Effector CD4-positive, alpha-beta T cell (primary cell): ENCODE measurements at places on chromosomes 5 and 9.

DNA sequence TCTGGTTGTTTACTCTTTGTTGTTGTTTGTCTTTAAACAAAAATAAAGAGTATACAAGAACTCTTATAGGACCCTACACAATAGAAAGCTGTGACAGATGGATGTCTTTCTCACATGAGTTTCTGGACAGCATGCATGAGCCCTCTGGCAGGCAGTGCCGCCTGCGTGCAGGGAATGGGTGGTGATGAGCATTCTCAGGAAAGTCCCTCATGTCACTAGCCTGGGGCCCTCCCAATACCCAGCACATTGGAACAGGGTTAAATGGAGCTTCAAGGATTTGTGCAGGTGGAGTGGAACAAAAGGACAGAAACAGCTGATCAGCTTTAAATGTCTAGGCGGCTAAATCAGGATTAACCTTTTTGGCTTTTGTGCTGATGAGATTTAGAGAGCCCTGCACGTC, 181.0 kb upstream of the CD180 start:
- no peak for DNase-seq

DNA sequence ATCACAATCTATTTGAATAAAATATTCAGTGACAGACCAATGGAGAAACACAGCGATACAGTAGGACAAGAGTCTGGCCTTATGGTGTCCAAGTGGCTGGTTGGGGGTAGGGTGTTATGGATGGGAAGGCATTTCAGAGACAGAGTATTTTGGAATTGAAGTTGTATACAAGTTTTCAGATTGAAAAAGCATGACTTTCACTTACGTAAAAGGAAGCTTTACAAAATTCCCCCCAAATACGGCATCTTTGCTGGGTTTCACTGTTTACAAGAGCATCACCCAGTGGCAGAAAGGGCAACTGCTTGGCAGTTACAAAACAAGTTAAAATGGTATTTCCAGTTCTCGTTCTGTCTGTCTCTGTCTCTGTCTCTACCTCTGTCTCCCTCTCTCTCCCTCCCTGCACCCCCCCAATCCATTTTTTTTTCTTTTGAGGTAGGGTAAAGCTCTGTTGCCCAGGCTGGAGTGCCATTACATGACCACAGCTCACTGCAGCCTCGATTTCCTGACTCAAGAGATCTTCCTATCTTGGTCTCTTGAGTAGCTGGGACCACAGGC, 86.2 kb downstream of the PTPN3 start:
- no peak for DNase-seq

- no peak for DNase-seq
Measured at GRCh38 chr9:17656889-17657288, 78.0 kb downstream of the SH3GL2 start.

- no peak for DNase-seq
Measured at GRCh38 chr9:70587201-70587600, 172.7 kb upstream of the KLF9 start.

- peak; percentile 40 for DNase-seq
Measured at GRCh38 chr5:141637767-141638419, 1.1 kb downstream of the RELL2 start.

GRCh38 chr9:96318921-96319565, 17.1 kb upstream of the HSD17B3 start:
- no peak for DNase-seq

- DNase-seq: no peak
Measured at GRCh38 chr9:81417941-81418340, 271.4 kb downstream of the TLE1 start.

- no peak for DNase-seq
Measured at GRCh38 chr5:1793301-1793740, 6.3 kb downstream of the MRPL36 start.

DNA sequence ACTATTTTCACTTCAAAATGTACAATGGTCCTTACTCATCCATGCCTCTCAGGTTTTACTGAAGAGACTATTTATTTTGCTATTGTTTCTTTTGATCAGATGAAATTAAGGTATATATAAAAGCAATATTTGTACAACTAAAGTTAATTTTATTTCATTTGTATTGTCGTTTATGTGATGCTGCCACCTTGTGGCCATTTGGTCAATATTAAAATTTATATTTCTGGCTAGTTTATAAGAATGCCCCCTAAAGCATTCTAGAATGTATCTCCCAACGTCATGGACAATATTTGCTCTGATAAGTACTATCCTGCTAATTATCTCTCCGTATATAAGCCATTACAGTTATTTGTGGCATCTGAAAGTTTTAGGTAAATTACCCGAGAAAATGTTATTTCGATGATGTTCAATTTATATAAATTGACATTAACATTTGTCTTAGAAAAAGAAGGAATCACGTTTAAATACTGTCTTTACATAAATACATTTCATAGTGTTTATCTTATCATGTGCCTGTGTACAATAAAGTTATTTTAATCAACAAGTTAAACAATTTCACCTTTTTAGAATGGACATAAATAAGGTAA, 680.0 kb downstream of the TAF11L14 start:
- DNase-seq: no peak

- no peak for DNase-seq
Measured at GRCh38 chr5:64518793-64519192, 13.0 kb downstream of the RGS7BP start.

- DNase-seq: no peak
Measured at GRCh38 chr5:128276537-128277216, 193.1 kb downstream of the SLC12A2 start.

- no peak for DNase-seq
Measured at GRCh38 chr9:111192650-111193049, 137.4 kb downstream of the OR2K2 start.

DNA sequence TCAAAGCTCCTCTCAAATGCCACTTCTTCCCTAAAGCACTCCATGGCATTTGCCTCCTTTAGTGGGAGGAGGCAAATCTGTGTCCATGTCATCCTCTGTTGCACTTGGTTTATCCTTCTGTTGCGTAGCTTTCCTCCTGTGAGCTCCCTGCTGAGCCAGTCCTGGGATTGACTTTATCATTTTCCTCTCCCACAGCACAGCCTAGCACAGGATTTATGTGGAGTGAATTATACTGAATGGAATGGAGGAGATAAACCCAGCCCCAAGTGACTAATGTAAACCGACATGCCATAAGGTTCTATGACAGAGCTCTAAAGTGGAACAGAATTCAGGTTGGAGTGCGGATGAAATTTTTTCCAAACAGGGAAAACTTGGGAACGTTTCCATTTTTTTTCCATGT, 26.4 kb upstream of the TOMM5 start:
- no peak for DNase-seq

DNA sequence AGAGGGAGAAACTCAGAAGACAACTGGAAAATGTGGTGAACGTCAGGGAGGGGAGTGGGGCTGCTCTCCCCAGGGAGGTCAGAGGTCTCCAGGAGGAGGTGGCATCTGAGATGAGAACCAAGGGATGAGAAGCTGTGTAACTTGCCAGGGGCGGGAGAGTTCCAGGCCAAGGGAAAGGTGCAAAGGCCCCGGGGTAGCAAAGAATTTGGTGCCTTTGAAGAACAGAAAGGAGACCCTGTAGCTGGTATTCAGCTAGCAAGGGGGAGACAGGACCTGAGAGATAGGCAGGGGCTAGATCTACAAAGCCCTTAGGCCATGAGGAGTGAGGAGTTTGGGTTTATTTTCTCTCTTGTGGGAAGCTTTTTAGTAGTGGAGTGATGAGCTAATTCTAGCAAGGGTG, 3.3 kb downstream of the DNM1 start:
- DNase-seq: no peak

GRCh38 chr9:14511452-14511851, 181.8 kb downstream of the ZDHHC21 start:
- no peak for DNase-seq

- DNase-seq: no peak
Measured at GRCh38 chr5:169744336-169744735, 107.3 kb downstream of the DOCK2 start.

DNA sequence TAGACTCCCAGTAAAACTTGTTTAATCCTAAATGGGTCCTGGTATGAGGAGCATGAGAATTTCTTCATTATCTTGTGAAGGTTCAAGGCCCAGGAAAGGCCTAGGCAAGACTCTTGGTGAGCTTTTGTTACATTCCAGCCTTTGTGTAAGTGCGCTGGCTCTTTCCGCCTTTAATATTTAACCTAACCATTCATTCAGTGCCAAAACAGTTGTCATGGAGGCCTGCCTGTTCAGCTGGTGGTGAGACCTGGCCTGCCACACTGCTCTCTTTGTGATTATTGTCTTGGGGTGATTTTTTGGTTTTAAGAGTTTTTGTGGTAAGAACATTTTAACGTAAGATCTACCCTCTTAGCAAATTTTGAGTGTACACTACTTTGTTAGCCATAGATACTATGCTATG, 127.5 kb upstream of the WWC1 start:
- DNase-seq: no peak

DNA sequence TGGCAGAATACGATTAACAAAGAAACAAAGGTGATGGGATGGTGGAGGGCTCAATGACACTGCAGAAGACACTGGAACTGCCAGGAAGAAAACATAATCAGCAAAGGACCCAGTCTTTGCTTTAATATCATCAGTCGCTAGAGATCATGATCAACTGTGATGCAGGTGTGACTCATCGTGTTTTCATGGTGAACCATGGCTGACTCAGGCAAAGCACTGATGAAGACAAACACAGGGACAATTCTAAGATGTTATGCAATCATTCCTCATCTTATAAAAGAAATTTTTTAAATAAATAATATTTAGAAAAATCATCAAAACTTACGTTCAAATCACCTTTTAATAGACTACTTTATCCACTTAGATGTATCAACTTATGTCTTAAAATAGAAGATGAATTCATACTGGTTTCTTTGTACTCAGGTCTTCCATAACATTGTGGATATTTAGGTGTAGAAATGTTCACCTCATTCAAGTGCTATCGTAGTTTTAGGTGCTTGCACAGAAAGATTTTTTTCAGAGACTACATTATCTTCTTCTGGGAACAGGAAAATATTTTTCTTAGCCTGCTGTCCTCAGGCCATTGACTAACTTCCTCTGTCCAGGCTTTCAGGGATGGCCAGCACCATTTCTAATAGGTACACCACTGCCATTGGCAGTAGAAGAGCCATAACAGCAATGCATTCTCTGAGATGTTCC, 673.4 kb upstream of the MEF2C start:
- no peak for DNase-seq

GRCh38 chr9:129606161-129607026, 14.5 kb downstream of the C9orf50 start:
- no peak for DNase-seq

DNA sequence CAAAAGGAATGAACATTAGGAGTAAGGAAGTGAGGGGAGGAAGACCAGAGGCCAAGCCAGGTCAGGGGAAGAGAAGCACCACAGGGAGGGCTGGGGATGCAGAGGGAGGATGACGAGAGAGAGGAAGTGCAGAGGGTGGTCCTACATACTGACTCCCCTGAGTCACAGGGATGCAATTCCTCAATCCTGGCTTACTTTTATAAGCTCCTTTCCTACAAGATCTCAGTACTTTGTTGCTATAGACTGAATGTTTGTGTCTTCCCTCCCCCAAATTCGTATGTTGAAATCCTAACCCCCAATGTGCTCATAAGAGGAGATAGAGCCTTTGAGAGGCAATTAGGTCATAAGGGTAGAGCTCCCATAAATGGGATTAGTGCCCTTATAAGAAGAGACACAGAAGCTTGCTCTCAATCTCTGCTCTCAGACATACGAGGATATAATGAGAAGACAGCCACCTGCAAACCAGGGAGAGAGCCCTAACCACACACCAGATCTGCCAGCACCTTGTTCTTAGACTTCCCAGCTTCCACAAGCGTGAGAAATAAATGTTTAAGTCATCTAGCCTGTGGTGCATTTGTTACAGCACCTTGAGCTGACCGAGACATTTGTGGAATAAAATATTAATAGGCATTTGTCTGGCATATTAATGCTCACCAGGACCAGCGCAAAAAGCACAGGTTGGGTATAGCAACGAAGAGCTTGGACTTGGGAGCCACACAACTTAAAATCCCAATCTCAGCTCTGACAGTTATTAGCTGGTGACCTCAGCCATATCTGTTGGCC, 33.4 kb downstream of the GCNT4 start:
- no peak for DNase-seq

- DNase-seq: no peak
Measured at GRCh38 chr9:76095585-76095984, 205.1 kb downstream of the PCSK5 start.

GRCh38 chr5:107257885-107258520, 412.7 kb downstream of the EFNA5 start:
- no peak for DNase-seq

- DNase-seq: no peak
Measured at GRCh38 chr5:96316017-96316416, 117.0 kb downstream of the PCSK1 start.

- DNase-seq: no peak
Measured at GRCh38 chr5:177601577-177602457, 1.9 kb downstream of the B4GALT7 start.

DNA sequence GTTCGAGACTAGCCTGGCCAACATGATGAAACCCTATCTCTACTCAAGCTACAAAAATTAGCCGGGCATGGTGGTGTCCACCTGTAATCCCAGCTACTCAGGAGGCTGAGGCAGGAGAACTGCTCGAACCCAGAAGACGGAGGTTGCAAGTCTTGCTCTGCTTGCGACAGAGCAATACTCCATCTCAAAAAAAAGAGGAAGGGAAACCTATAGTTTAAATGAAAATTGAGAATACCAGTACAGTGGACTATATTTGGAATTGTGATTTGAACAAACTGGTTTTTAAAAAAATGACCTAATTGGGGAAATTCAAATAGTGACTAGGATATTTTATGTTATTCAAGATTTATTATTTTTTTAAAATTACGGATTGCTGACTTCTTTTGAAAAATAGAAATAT, 33.2 kb downstream of the DIAPH1 start:
- DNase-seq: no peak

- DNase-seq: no peak
Measured at GRCh38 chr5:141001844-141002604, 35.7 kb downstream of the PCDHAC2 start.

DNA sequence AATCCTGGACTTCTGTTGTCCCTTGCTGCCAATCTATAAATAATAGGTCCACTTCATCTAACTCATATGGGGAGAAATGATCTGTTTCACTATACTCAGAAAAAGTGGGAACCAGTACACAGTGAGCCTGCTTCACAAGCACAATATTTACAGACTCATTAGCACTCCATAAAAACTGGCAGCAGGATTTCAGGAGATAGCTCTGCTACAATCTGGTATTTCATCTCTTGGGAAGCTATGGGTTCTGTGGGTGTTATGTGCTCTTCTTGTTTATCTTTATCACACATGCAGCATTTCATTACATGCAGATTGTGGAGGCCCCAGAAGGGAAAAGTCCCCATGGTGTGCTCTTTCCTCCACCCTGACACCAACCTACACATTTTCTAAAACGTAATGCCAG, 33.2 kb downstream of the UGT3A2 start:
- no peak for DNase-seq

- no peak for DNase-seq
Measured at GRCh38 chr5:2658447-2658846, 93.0 kb downstream of the IRX2 start.

DNA sequence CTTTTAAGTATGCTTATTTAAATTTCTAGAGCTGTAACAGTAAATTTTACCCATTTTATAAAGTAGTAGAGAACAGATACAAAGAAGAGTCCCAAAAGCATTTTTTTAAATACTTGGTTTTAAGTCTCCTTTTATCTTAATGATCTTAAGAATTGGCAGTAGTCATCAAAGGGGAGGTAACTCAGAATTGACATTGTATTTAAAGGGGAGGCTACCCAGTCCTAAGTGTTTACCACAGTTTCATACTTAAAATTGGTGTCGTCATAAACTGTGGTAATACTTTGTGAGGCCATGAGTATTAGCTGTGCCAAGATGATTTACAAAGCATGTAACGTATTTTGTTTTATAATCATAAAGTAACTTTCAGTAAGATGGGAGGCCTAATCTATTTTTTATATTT, 14.8 kb downstream of the SLC25A46 start:
- DNase-seq: no peak

GRCh38 chr5:77957516-77957915, 181.4 kb upstream of the TBCA start:
- DNase-seq: no peak
